Hypothalamus (tissue), 51 donors: ENCODE measurements at places on chromosomes 12 and 14.

- DNase-seq: no peak
Measured at GRCh38 chr14:78674820-78675219, 504.6 kb downstream of the NRXN3 start.

DNA sequence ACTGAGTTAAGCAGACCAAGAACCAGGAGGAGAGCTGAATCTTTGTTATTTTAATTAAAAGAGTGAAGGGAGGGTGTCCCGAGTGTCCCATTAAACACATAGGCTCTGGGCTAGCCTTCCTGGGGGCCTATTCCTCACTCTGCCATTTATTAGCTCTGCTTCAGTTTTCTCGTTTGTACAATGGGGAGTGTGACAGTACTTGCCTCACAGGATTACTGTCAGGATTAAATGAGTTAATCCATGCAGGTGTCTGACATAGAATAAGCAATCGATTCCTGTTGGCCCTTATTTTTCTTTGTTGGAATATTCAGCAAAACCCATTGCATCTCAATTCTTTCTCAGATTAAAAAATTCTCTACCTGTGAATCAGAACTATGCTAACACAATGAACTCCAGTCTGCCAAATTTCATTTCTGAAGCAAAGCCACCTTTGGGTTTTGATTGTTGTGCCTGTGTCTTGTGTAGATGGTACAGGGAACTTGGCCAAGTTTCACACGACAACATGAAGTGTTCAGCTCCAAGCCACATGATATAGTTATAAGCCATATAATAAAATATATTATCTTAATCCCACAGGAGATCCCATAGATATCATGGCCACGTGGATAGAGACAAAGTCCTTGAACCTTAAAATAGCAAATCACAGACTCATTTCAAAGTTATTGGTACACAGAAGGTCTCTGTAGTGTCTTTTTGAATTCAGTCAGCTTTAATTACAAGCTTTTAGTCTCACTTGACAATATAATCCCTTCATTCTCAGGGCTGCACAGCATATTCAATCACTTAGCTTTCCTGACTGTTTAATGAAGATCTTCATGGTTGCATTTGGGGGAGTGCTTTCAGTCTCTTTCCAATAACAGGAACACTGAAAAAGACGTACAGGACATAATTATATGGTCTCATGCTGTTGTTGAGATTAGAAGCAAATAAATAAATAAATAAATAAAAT lies 34.4 kb upstream of the CRY1 start:
- no peak for DNase-seq

- no peak for DNase-seq
Measured at GRCh38 chr14:70919774-70920173, 12.5 kb downstream of the PCNX1 start.

GRCh38 chr12:3218228-3219171 lies 141.3 kb downstream of the TSPAN9 start:
- DNase-seq: no peak

DNA sequence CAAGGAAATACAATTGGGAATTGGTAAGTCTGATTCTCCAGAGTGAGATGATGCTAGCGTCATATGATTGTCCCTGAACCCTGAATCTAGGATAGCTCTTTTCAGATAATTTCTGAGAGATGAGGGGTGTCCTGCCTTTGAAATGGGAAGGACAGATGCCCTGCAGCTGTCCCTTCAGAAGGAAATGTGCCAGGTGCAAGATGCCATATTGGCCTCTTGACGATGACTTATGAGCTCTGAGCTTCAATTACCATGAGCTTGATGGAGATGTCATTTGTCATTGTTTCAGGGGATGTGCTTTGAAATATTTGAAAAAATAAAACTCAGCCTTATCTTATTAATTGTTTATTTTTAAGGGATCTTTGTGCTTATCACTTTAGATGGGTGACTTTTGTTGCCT lies 185.1 kb downstream of the DACT1 start:
- no peak for DNase-seq

GRCh38 chr14:54353694-54354093 lies 43.1 kb upstream of the CDKN3 start:
- no peak for DNase-seq
